Suppressor macrophage (primary cell): ENCODE measurements at places on chromosomes 4 and X.

DNA sequence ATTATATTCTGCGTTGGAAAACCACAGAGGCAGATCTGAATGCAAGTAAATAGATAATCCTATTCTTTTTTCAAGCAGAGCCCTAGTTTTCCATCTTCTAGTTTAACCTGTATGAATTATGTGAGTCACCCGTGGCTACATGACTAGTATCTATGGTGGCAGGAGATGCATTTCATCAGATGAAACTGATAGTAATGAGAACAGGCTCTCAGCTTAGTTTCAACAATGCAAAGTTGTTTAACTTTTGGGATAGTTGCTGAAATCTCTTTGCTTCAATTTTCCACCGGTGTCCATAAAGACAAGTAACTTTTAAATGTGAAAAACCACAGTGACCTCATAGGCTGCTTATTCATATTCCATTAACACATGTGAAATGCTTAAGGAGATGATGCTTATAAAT lies 1317.4 kb upstream of the TENM3 start:
- DNase-seq, result no peak

GRCh38 chrX:102720237-102721168 lies at the start of gene GPRASP3:
Gene GPRASP3 (plus strand): TSS chrX:102720743. CDS start chrX:102748996, 28,253 bp downstream.
- DNase-seq, result peak; percentile 54

DNA sequence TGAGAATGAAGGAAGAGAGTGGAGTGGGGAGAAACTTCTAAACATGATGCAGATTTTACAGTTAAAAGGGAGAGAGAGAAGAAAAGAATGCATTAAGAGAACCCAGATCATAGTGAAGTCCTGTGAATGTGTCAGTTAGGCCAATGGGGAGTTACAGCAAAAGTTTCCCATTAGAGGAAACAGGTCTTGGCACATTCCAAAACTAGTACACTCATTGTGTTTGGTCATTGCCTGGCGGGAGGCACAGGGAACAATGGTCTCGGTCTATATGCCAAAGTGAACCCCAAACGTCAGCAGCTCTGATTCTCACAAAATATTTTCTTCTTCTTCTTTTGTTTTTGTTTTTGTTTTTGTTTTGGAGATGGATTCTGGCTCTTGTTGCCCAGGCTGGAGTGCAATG lies 284.5 kb upstream of the CTSO start:
- no peak for DNase-seq

DNA sequence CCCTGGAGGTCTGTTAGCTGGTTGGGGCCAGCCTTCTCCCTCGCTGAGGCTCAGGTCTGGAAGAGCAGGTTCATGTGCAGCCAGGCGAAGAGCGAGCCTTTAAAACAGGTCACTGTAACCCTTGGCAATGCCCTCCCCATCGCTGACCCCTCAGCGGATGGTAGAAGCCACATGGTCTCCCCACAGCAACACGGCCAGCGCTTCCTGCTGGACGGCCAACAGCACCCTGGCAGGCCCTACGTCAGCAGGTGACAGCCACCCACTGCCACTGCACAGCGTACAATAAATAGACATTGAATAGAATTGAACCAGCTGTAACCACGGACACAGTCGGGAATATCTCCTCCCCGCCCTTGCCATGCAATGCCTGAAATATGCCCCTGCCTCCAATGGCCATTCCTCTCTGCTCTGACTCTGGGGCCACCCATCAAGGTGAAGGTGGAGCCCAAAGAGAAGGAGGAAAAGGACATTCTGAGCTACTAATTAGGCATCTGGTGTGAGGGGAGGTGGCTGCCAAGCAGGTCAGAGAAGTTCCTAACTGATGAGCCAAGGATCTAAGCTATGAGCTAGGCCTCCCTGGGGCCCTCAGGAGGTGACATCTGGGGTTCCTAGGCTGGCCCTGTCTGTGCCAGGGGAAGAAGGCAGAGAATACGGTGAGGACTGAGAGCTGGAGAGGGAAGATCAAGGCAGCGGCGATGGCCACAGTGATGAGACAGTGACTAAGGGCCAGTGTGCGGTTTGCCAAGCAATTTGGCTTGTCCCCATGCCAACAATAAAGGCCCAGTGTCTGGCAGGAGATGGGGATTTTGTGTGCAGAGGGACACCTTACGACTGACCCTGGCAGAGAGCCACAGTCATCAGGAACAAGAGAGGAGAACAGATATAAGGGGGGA lies 202.3 kb downstream of the BCOR start:
- DNase-seq, result no peak
